ENCODE measurements at places on chromosomes 6 and 20. TPM values are rescaled to one million over a fixed set of nuclear protein-coding genes. Genes with fewer than 3 reads are reported as not detected.

DNA sequence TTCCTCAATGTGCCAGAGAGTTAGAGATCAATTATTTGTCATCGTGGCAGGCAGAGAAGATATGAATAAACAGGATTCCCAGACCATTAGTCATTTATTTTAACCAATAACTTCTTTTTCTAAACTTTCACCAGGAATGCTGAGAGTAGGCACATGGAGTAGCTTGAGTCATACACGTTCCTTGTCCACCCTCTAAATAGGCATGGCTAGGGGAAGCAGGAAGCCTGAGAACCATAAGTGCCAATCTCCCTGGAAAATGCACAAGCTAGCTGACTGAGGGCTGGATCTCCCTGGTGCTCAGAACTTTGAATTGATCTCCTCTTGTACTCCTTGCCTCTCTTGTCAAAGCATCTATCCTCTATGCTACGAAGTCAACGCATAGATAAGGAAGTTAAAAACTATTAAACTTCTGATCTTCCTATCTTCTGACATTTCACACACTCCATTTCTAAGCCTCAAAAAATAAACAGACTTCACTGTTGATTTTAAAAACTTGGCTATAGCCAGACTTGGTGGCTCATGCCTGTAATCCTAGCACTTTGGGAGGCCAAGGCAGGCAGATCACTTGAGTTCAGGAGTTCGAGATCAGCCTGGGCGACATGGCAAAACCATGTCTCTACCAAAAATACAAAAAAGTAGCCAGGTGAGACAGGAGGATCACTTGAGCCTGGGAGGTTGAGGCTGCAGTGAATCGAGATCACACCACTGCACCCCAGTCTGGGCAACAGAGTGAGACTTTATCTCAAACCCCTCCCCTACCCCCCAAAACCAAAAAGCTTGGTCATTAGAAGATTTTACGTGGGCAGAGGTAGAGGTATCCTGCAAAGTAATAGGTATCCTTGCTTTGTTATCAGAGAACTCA, 11.8 kb downstream of the ADTRP start:
- DNase-seq = peak; percentile 100

DNA sequence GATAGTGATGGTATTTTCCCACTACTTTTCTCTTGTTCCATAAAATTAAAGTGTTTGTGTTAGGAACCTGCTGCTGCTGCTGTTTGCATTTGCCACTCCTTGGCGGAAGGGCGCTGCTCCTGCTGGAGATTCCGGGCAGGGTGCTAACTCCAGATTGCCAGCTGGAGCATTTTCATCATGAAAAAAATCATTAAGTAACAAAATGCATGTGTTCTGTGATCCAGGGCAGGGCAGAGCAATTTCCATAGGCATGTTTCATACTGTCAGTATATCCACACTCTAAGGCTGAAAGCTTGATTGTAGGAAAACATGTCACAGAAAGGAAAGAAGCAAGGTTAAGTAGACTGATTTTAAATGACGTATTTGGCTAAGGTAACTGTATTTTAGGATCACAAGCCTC, 24.0 kb downstream of the PBOV1 start:
- no peak for DNase-seq

- DNase-seq = peak; percentile 33
Observed at GRCh38 chr6:106556368-106556960, 72.8 kb downstream of the RTN4IP1 start.

DNA sequence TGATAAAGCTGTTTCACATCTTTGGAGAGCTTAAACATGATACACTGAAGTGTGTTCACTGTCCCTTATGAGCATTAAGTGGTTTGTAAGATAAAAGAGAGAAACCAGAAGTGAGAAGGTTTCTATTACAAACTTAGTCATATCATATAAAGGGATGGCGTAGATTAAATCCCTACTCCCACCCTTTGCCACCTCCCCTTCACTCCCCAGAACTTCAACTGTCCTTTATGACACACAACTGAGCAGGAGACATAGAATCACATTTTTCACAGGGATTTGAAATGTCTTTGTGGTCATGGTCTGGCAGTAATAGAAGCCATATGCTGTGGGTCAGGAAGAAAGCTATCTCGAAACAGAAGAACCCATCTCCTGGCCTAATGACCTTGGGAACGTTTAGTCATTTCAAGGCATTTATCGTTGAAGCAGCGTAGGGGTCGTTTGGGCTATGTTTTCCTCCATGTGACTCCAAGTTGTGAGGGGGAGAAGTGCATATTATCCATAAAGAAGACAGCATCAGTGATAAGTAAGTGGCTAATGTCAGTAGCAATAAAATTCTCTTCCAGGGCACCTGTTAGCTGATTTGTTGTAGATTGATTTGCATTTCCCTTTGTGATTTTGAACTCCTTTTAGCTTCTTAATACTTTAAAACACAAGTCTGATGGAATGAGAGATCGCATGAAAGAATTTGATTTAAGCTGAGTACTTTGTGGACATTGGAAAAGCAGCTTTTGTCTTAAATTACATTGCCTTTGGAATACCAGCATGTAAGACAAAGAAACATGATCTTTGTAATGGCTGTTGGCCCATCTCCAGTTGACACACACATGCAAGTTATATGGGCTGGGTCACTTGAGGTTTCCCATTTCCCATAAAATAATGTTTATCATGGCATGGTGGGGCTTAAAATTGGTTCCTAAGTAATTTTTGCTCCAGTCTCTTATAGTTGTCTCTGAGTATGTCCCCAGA, 501.5 kb upstream of the FLRT3 start:
- peak; percentile 6 for DNase-seq

- peak; percentile 29 for DNase-seq
Observed at GRCh38 chr6:156767603-156768467, 9.3 kb upstream of the ARID1B start.

DNA sequence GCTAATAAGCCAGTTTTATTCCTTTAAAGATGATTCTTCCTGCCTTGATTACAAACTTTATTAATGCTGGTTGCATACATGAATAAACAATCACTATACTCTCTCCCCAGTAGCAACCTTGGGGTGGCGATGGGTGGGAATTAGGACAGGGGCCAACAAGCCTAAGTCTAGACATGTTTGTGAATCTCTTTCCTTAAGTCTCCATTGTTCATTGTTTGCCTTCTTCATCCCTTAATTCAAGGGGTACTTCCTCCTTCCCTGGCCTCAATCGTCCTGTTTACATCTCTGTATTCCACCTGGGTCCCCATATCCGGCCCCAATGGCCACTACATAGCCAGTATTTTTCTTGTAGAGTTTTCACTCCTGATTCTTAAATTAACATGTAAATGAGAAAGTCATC, 66.0 kb downstream of the ARHGAP18 start:
- DNase-seq = no peak

GRCh38 chr6:153032255-153032882, 29.9 kb upstream of the MTRF1L start:
- peak; percentile 90 for DNase-seq

DNA sequence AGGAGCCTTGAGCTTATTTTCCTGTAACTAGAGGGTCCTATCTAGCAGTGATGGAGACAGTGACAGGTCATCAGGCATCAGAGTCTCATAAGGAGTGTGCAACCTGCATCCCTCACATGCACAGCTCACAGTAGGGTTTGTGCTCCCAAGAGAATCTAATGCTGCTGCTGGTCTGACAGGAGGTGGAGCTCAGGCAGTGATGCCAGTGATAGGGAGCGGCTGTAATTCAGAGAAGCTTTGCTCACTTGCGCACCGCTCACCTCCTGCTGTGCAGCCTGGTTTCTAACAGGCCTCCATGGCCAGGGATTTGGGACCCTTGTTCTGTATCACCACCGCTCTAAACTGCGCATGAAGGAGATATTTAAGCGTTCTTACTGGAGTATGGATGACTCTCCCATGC, 5.3 kb downstream of the KIF25 start:
- DNase-seq = no peak

Gene CST3
- 180 TPM for polyA plus RNA-seq

Gene ZNF391
- polyA plus RNA-seq = 0.92 TPM

All from fibroblast of lung (primary cell).